ENCODE measurements at places on chromosomes 16 and 17.

- no peak for DNase-seq
Measured at GRCh38 chr17:36470499-36470898, 16.0 kb upstream of the ZNHIT3 start.

GRCh38 chr17:1090465-1091189 lies 89.2 kb downstream of the ABR start:
- no peak for DNase-seq

DNA sequence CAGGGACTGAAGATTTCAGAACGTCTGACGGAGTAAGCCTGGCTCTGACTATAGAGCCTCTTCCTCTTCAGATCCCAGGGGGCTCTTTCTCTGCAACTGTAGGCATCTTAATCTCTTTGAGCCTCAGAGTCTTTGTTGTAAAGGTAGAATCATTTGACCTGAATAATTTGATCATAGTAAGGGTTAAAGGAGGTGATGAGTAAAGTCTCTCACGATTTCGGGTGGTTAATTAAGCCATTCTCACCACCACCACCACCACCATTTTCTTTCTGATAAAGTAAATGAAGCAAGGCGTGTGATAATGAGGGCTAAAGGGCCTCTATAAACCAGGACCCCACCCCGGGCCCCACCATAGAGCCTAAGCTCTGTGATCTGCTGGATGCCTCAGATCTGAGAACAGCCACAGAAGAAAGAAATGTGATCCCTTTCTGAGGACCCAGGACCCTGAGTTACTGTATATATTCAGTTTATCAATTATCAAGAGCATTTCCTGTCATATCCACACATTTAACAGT lies 33.0 kb upstream of the ADAMTS18 start:
- DNase-seq, result no peak

DNA sequence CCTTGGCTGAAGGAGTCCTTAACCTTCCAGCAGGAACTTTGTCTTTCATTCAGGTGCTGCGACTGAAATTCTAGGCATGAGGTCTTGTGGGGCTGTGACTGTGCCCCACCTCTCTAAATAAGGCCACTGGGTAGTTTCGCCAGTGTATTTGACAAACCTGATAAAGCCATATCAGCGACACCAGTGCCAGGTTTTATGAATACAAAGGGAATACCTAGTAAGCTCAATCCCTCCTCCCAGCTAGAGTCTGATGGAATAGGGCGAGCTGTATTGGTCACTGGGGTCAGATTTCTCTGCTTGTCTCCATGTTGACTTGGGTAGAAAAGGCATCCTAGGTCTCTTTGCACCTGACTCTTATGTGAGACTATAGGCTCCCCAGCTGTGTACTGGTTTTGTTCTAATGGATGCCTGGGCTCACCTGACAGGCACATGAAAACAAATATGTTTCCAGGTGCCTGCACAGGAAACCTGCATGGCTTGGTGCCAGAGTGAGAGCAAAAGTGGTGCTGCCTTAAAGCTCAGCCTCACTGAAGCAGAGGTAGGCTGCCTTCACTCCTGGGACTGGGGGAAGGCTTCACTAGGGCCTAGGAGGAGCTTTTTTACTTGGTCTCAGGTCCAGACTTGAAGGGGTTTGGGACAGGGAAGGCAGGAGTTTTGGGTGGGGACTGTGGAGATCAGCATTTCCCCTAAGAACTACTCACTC lies 8.3 kb downstream of the SLC7A6 start:
- no peak for DNase-seq

DNA sequence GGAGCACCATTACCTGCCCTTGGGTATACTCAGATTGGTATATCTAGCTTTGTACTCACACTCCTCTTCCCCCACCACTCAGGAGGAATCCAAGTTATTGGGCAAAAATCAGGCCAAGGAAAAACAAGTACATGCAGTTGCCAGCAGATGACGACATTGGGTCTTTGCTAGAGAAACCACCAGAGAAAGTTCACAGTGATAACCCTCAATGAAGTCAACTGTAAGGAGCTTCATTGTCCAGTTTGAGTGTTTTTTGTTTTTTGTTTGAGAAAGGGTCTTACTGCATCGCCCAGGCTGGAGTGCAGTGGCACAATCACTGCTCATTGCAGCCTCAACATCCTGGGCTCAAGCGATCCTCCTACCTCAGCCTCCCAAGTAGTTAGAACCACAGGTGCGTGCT lies 34.6 kb upstream of the TOX3 start:
- no peak for DNase-seq

GRCh38 chr17:42485680-42486079 lies 27.0 kb downstream of the ATP6V0A1 start:
- DNase-seq, result no peak

GRCh38 chr16:53775106-53775820 lies 71.3 kb downstream of the FTO start:
- no peak for DNase-seq

DNA sequence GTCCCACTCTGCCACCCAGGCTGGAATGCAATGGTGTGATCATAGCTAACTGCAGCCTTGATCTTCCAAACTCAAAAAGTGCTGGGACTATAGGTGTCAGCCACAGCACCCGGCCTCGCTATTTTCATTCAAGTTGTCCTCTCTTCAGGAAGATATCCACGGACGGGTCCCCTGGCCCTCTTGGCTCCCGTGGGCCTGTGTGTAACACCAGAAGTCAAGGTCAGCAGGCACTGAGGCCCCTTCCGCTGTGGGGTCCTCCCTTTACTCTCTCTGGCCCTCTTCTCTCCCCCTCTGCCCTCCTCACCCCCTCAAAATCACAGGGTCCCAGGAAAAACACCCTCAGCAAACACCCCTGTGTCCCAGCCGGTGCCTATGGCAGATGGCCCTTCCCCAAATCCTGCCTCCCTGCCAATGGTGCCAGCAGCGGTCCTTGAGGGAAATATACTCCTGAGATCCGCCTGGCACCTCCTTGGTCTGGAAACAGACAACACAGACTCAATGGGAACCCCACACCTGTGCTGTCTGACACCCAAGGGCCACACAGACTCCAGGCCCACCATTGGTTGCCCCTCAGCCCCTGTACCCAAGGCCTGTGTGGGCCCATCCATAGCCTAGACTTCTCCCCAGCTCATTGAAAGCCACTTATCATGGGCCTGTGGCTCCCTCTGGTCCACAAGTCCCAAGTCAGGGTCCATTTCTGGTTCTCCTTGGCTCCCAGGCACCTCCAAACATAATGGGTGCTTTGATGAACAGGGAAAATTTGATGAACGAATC lies 221.5 kb downstream of the ZNF423 start:
- DNase-seq, result no peak

- DNase-seq, result no peak
Measured at GRCh38 chr17:41301204-41301790, 1.4 kb downstream of the KRTAP29-1 start.

DNA sequence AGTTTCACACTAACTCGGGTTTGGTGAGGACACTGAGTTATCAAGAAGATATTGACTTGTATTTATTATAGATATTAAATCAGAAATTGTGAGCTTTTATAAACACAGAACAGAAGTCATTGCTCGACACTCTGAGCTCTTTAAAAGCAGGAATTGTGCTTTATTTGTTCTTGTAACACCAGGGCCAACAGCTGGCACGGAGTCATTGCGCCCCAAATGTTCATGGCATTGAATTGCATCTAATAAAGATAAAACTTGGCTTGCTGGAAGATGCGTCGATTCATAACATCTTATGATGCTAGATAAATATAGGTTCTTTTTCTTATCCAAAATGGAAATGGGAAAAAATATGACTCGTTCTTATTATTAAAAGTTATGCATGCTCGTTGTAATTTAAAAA lies 11.8 kb upstream of the MLYCD start:
- DNase-seq, result no peak

GRCh38 chr17:58560511-58560910 lies 46.1 kb upstream of the MTMR4 start:
- no peak for DNase-seq

- DNase-seq, result no peak
Measured at GRCh38 chr17:34166352-34166751, 88.7 kb upstream of the CCL2 start.

GRCh38 chr17:30290696-30291542 lies 825 bp downstream of the BLMH start:
- DNase-seq, result no peak

- DNase-seq, result no peak
Measured at GRCh38 chr17:57407287-57408070, 151.2 kb downstream of the MSI2 start.

- no peak for DNase-seq
Measured at GRCh38 chr16:30350134-30350871, 4.8 kb downstream of the CD2BP2 start.

DNA sequence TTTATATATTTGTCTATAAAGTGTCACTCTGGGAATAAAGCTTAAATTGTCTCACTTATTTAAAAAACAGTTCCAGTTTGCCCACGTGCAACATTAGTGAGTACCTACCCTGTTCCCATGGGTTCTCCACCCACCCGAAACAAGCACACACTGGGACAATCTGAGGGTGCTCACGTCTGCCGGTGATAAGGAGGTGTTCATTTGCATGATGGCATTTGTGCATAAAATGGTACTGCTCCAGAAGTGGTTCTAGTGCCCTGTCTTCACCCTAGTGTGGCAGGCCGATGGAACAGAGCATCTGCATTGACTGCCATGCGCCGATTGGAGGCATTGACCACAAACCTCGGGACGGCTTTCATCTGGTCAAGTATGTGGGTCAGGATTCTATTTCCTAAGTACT lies 35.6 kb upstream of the ENDOV start:
- no peak for DNase-seq

GRCh38 chr17:42997390-42997983 lies 732 bp upstream of the RPL27 start:
- DNase-seq, result no peak

GRCh38 chr16:78654929-78655328 lies 555.5 kb downstream of the WWOX start:
- no peak for DNase-seq

GRCh38 chr17:45393411-45393810 lies 39.3 kb downstream of the ARHGAP27 start:
- no peak for DNase-seq

- no peak for DNase-seq
Measured at GRCh38 chr16:79508294-79508693, 92.2 kb downstream of the MAF start.

GRCh38 chr17:68505951-68506350 lies 6.3 kb upstream of the PRKAR1A start:
- DNase-seq, result no peak

DNA sequence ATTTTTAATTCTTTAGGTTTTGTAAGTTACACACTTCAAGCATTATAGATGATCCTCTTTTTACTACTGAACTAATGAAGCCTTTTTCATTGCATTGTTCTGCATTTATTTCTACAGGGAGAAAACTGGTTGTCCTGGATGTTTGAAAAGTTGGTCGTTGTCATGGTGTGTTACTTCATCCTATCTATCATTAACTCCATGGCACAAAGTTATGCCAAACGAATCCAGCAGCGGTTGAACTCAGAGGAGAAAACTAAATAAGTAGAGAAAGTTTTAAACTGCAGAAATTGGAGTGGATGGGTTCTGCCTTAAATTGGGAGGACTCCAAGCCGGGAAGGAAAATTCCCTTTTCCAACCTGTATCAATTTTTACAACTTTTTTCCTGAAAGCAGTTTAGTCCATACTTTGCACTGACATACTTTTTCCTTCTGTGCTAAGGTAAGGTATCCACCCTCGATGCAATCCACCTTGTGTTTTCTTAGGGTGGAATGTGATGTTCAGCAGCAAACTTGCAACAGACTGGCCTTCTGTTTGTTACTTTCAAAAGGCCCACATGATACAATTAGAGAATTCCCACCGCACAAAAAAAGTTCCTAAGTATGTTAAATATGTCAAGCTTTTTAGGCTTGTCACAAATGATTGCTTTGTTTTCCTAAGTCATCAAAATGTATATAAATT lies 53.0 kb downstream of the TUBD1 start:
- no peak for DNase-seq

DNA sequence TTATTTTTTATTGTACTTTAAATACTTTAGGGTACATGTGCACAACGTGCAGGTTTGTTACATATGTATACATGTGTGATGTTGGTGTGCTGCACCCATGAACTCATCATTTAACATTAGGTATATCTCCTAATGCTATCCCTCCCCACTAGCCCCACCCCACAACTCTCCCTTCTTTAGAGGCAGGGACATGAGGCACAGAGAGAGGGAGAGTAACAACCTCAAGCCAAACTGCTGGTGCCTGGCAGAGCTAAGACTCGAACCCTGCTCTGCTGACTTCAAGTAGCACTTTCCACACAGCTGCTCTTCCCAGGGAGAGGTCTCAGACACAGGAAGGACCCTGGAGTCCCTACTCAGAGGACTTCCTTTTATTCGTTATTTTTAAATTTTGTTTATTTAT lies 69.4 kb downstream of the WSB1 start:
- no peak for DNase-seq

DNA sequence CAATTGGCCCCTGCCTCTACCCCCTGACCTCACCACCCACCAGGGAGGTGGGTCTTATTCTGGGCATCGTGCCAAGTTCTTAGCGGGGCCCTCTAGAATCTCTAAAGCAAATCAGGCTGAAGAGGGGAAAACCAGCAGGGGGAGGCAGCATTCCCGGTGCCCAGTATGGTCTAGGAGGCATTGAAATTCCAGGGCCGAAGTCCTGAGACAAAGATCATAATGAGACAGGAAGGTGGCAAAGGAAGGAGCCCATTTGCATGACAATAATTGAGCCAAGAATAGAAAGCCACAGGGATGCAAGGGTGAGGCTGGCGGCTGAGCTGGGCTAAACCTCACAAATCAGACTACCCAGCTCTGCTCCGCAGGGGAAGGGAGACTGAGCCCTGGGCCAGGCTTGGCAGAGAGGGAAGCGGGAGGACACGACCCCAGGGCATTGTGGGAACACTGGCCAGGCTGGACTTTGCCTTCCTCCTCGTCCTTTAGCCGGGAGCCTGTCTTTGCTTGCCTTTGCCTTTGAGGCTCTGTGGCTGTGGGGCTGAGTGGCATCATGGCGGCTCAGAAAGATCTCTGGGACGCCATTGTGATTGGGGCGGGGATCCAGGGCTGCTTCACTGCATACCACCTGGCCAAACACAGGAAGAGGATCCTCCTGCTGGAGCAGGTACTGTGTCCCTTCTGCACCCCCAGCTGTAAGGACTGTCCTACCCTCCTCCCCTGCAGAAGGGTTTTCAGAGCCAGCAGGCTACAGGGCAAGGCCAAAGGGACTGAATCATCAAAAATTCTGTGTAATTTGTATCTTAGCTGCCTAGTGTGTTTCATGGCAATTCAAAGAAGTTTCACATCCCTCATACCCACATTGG lies at the start of gene PIPOX:
Gene PIPOX (plus strand): TSS at position 463 of the 860 bp plus-strand sequence. CDS start 85 bp downstream, at position 548.
- no peak for DNase-seq

DNA sequence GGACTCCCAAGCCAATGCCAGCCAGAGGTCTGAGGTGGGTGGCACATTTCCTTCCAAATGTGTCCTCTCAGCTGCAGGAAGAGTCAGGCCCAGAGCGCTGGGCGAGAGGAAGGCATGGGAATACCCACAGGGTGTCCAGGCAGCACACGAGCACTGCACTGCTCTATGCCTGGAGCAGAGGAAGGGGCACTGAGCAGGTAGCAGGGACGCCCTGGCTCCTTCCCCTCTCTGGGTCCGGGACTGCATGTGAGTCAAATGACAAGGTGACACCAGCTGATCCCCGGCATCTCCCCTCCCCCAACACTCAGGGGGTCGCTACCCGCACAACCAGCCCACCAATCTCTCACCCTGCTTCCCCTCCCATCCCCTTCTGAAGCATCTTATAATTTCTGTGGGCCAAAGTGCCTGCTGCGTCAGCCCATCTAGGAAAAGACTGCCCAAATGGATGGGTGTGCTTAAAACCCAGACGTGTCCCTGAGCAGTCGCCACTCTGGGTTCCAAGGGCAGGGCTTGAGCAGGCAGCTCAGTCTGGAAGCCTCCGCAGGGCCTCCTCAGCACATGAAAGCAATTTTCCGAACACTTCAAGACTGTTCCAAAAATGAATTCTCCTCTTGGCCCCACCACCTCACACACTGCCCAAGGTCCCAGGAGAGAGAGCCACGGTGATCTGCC lies 12.0 kb upstream of the BCAR1 start:
- no peak for DNase-seq
